DMS153 (cell line): ENCODE measurements at places on chromosomes 3 and 15.

GRCh38 chr3:66644549-66644948 is 143.7 kb upstream of the LRIG1 start:
- DNase-seq, result no peak

DNA sequence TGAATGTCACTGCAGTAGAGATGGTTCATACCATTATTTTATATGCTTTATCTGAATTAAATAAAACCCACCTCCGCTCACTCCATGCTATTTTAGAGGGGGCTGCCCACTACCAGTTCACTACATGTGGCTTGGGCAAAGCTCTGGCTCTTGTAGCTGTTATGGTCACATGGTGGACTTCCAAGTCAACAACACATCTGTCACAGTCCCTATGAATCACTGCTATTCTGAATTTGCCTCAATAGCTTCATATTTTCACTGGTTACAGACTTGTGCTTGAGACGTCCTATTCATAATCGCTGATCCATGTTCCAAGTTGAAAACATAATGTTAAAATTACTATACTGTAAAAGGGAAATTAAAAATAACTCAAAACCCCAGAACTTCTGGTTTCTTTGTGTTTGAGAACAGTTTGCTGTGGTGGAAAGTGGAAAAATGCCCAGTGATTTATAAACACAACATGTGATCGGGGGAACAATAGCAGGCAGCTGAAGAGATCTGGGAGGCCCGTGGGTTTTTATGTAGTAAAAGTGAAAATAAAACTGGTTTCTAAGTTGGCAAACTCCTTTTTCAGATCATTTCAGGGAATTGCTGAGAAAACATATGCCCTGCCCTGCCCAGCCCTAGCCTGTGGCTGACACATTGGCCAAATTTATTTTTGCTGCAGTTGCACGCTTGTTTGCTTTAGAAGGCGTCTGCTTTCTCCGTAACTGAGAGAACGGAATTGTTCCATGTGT is 128.8 kb upstream of the PRR23C start:
- DNase-seq, result no peak

GRCh38 chr15:31275331-31276262 is 51.0 kb upstream of the KLF13 start:
- DNase-seq, result no peak

DNA sequence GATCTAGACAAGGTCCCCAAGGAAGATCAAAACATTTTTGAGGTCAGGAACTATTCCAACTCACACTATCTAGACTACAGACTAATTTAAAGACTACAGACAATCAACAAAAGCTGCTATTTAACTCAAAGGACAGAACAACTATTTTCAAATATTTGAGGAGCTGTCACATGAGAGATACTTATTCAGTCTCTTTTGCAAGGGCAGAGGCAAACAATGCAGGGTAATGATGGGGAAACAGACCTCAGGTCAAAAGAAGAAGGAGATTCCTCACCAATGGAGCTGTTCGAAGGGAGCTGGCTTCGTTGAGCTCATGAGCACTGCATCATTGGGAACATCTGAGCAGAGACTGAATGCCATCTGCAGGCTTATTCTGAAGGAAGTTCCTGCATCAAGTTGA is 231.9 kb downstream of the DTWD1 start:
- DNase-seq, result no peak

DNA sequence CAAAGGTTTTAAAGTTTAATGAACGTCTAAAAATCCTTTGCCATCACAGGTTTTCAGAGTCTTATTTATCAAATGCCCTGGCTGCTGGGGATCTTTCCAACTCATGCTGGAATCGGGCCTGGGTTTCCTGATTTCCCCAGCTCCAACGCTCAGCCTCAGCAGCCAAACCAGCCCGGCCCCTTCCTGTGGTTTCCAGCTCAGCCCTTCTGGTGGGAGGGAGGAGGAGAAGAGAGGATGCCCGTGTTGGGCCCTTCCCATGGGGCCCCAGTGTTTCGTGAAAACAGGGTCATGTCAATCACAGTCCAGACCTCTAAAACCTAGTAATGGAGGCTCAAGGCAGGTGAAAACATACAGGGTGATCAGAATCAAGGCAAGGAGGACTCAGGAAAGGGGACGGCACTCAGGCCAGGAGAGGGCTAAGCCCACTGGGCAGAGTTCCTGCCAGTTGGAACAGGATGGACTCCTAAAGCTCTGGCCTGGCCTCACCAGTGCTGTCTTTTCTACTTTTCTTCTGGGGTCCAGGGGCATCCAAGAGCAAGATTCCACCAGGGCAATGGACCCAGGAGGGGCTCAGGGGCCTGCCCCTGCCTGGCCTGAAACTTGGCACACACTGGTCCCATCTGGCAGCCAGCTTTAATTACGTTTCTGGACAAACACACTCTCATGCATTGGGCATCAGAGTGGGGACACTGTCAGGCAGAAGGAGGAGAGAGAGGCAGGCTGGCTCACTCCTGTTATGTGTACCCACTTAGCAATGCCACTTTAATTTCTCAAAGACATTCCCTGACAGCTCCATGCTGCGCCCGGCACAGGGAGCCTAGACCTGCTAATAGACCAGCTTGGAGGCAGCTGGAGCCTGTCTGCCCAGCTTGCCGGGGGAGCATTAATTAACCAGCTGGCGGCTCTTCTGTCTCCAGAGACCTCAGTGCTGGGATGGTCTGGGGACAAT is 194.6 kb downstream of the FAM43A start:
- no peak for DNase-seq
